ENCODE measurements at places on chromosomes 2 and 18.
A peak's percentile ranks its signal among the peaks of the same experiment; 100 is the strongest.

GRCh38 chr18:48256848-48257247 is 152.3 kb downstream of the ZBTB7C start:
- DNase-seq: no peak

GRCh38 chr2:95017071-95017501 is 8.4 kb upstream of the MAL start:
- DNase-seq: no peak

- no peak for DNase-seq
Observed at GRCh38 chr2:236541008-236541562, 28.5 kb upstream of the ACKR3 start.

DNA sequence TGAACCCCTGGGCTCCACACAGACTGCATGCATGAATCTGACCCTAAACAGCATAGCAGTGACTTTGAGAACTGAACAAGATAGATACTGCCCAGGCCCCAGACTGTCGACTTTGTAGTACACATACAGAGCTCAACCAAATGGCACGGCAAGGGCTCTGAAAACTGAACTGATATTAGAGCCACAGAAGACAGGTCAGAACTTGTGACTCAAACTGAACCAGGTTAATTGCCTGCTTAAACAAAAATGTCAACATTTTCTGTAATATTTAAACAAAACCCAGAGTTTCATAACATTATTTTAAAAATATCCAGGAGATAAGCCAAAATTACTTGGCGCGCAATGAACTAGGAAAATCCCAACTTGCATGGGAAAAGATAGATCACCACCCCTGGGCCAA is 260.3 kb downstream of the TPGS2 start:
- DNase-seq: no peak

- DNase-seq: no peak
Observed at GRCh38 chr2:73642338-73643018, at the start of gene NAT8. Gene NAT8 (minus strand): TSS chr2:73642422. CDS start chr2:73641628, 794 bp downstream.

DNA sequence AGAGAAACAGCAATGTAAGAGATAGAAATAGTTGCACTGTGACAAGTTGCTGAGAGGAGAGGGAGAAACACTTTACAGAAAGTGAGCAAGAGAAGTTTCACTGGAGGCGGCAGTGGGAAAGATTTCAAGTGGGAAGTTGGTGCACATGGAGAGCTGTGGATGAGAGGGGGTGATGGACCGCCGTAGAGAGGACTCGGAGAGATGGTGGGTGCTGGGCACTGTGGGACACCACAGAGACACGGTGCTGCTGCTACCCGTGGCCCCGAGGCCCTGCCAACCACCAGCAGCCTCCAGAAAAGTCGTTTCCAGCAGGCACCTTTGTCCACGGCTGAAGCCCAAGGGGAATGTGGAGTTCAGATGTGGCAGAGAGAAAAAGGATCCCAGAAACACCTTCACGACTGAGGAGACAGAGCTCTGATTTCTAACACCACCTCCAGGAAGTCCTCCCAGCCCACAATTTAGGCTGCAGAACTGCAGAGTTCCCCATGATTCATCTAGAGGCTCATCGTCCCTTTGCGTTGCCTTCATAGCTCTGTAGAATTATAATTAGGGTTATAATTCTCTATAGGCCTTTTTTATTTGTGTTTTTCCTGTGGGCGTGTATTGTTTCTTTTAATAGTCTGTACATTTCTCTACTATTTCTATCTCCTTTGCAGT is 15.9 kb upstream of the IGFBP2 start:
- DNase-seq: no peak

DNA sequence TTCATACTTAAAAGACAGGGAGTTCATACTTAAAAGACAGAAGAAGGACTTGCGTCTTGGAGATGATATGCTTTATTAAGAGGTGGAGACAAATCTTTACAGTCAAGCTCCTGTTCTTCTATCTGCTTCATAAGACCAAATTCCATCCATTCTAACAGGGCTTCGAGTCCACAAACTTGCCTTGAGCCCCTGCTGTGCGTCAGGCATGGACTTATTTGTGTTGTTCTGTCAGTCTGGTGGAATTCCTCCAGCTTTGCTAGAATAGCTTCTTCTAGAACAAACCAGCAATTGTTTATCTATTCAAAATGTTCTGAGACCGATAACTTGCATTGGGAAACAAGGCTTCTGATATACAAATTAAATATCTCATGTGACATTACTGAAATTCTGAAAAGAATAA is 73.9 kb upstream of the SOX11 start:
- DNase-seq: no peak

GRCh38 chr2:174342686-174343342 is 8.1 kb downstream of the SP9 start:
- peak; percentile 34 for DNase-seq

DNA sequence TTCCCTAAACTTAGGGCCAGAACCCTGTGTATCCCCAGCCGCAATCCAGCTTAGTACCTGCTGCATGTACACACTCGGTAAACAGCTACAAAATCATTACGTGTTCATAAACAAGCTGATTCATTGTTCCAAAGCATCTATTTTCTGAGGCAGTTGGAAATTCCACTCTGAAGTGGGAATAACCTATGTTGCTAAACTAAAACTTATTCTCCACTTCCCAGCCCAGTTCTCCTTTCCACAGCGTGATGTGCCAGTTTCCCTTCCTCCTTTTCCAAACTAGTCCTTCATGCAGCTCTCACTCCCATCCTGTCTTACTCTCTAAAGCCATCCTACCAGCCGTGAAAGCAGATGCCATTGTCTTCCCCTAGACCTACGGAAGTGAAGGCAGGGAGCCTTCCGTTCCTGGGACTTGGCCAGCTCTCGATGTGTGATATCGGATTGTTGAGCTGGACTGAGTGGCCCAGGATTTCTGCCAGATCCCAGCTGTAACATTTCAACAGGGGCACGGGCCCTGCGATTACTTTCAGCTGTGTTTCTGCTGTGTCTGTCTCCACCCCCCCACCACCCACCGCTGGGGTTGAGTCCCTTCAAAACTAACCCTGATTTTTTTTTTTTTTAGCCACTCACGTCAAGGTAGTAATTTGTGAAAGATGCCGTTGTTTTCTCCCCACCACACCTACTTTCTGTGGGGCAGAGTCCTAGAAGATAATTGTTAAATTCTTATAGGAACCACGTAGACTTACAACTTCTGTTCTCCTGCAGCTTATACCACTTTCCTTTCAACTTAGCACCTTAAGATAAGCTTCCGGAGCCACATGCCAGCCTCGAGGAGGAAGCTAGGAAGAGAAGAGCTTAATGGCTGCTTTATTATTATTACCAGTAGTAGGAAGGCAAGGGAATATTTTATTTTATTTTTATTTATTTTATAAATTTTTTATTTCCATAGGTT is 100.9 kb downstream of the CRIM1 start:
- no peak for DNase-seq
